Astrocyte of the hippocampus (primary cell): ENCODE measurements at places on chromosomes 3 and 15.

GRCh38 chr3:134608771-134609435, 41.9 kb downstream of the KY start:
- no peak for DNase-seq

GRCh38 chr15:69224383-69224782, 63.9 kb downstream of the GLCE start:
- no peak for DNase-seq

DNA sequence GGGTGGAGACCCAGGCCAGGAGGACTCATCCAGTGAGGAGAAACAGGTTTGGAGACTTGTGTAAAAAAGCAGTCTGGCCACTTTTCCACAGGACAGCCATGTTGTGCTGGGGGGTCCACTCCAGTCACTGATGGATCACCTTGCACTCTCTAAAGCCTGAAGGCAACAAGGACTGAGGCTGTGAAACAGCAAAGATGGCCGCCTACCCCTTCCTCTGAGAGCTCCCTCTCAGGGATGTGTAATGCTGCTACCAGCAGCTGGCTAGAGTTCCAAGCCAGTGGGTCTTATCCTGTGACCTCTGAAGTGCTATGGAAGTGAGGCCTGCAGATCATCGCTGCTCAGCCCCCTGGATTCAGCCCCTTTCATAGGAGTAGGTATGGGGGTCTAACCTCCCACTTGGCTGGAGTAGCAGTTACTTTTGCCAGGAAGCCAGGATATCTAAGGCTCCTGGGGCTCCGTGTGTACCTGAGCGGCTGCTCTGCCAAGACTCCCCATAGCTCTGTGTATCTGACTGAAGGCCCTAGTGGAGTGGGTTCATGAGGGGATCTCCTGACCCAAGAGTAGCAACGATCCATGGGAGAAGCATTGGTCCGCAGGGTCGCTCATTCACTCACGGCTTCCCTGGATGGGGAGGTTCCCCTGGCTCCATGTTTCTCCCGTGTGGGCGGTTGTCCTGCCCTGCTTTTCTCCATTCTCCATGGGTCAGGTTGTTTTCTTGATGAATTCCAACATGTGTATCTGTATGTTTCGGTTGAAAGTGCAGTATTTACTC, 69.9 kb upstream of the TNFSF10 start:
- DNase-seq: no peak

DNA sequence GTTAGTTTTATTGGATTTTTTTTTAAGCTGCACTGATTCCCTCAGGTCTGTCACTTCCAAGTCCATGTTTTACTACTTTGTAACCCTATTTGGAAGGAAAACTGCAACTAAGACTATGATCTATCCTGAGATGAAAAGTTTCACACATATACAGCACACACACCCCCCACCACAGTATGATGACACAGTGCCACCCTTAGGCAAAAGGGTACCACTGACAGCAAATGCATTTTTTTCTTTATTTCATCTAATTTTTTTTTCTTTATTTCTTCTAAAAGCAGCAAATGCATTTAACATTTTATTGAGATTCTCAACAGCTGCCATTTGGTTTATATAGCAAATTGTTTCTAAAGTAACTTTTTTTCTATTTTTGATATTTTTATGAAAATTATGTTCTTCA, 21.2 kb downstream of the NGRN start:
- DNase-seq: peak; percentile 39

GRCh38 chr3:147113293-147114044, 292.9 kb downstream of the ZIC4 start:
- peak; percentile 87 for DNase-seq

- no peak for DNase-seq
Measured at GRCh38 chr3:169965562-169966427, 812 bp upstream of the SEC62 start.

DNA sequence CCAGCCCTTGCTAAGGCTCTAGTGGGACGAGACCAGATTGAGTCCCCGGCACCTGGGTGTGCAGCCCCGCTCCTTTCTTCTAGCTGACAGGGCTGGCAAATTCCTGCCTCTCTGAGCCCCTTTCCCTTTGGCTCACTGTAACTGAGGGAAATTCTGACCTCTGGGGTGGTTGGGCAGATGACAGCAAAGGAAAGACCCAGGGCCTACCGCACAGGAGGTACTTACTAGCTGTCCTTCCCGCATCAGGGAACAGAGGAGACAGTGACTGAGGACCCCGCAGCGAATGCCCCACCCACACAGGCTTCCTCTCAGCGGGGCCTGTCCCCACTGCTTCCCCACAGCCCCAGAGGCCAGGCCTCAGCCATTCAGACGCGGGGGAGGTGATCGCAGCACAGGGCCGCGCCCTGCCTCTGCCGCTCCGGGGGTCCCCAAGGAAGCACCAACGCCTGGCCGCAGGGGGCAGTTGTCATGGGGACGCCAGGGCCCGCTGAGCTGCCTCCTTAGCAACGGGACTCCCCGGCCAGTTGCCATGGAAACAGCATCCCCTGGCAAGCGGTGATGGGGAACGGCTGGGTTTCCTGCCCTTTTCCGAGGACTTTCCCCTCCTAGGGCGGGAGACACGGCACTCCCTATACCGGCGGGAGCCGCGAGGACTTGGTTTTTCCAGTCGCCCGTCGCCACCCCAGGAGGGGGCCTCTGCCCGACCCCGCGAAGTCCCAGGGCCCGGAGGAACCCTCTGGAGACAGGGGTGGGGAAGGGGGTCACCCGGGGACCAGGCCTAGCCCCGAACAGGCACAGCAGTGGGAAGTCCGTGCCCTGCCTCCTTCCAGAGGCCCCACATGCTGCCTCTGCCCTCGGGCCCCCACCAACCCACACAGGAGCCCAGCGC, 50.1 kb downstream of the HCN4 start:
- DNase-seq: peak; percentile 42

DNA sequence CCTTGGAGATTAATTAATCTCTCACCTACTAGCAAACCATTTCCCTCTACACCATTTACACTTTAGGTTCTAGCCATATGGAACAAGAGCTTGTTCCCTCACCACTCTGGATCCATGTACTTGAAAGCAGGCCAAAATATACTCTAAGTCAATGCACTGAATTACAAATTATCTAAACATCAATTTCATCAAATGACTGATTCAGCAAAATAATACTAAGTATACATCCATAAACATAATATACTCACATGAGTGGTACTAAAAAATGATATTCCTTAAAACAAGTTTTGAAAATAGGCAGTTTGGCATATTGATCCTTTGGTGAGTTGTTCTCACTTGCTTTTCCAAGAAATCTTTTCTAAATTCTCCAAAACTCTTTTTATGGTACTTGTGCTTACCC, 459.7 kb upstream of the ZNF385D start:
- DNase-seq: no peak

DNA sequence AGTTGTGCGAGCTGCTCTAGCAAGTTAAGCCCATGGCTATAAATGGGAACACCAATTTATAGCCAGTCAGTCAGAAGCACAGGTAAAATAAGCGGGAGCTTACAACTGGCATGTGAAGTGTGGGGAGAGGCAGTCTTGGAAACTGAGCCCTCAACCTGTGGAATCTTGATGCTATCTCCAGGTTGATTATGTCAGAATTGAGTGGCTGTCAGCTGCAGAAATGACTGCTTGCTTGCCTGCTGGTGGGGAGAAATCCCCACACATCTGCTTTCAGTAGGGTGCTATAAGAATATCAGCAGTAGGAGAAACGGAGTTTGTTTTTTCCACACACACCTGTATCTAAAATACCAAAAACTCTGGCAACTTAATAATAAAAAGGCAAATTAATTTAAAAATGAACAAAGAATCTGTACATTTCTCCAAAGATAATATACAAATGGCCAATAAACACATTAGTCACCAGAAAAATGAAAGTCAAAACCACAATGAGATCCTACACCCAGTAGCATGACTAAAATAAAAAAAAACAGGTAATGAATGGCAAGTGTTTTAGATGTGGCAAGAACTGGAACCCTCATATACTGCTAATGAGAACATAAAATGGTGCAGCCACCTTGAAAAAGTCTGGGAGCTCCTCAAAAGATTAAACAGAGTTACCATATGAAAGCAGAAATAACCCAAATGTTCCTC, 26.0 kb upstream of the MAP4 start:
- peak; percentile 33 for DNase-seq
